Esophagus muscularis mucosa (tissue), 4 donors: ENCODE measurements at places on chromosomes 6 and 20. TPM values are rescaled to one million over a fixed set of nuclear protein-coding genes. Genes with fewer than 3 reads are reported as not detected.

GRCh38 chr6:16154904-16155303, 26.0 kb downstream of the MYLIP start:
- peaks cover 12% of the 10 kb centered on the region for H3K36me3 ChIP-seq
- H3K4me1 ChIP-seq: peaks cover 4% of the 10 kb centered on the region
- no peak overlapping the region for H3K4me3 ChIP-seq
- no peak overlapping the region for H3K27ac ChIP-seq
- no peak for DNase-seq

DNA sequence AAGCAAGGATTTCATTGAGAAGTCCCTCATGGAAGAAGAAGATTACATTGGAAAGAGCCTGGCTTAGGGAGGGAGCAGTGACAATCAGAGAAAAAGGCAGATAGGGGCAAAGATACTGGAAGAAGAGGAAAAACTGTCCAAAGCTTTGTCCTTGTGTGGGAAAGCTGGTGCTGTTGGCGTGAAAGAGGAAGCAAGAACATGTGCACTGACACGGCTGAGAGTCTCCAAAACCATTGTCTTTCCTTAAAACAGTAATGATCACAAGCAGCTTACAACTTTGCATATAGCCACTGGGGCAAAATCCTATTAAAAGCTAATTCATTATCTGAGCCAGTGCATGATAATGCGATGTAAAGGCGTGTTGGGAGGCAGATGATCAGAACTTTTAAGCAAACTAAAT, 85.1 kb upstream of the ESR1 start:
- H3K36me3 ChIP-seq: no peaks in the 10 kb centered on the region
- no peak for DNase-seq
- H3K4me1 ChIP-seq: no peaks in the 10 kb centered on the region
- H3K4me3 ChIP-seq: no peak overlapping the region
- no peak overlapping the region for H3K27ac ChIP-seq

Gene PAX1
- total RNA-seq: not detected

DNA sequence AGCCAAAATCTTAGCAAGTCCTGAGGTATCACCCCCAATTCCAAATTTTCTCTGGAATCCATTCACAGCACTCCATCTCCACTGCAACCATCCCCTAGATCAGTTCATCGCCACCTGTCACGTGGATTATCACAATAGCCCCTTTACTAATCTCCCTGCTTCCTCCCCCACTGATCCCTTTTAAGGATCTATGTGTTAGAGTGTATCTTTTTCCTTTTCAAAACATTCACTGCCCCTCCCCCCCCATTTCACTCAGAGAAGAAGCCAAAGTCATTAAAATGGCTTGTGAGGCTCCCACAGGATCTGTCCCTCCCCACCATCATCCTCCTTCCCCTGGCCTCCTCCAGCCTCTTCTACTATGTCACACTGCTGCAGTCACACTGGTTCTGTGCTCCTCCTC, 18.4 kb upstream of the SPAG4 start:
- no peaks in the 10 kb centered on the region for H3K27me3 ChIP-seq
- no peak for DNase-seq
- H3K36me3 ChIP-seq: no peaks in the 10 kb centered on the region
- no peak overlapping the region for H3K4me3 ChIP-seq
- H3K27ac ChIP-seq: no peak overlapping the region

Gene HLA-DPB1
- total RNA-seq: 71.3 TPM

DNA sequence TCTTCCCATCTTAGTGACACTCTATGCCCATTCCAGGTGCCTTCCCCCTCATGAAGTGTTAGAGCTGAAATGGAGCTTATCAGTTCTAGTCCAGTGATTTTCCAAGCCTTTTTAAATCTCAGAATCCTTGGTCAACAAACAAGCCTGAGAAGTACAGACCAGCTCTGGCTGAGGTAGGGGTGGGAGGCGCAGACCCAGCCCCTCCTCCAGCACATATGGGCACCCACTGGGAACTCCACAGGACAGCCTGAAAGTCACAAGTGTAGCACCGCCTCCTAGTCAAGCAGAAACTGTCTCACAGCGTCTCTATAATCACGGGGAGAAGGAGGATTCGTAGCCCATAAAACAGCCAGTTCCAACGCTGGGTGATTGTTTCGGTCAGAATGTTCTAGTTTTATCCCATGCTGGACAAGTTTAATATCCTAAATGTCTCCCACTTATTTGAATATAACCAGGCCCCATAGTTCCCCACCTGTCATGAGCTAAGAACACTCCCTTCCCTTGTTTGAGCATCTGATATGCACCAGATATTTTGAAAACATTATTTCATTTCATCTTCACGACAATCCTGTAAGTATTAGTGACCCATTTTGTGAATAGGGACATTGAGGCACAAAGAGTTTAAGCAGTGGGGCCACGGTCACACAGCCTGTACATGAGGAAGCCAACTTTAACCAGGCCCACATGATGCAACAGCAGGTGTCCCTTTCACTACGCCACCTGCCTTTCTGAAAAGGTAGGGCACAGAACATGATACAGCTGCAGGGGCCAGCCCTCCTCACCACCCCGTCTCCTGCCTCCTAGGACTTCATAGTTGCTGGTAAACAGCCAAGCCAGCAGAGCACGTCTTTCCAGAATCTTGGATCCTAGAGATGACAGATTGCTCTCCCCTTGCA, 40.1 kb downstream of the TRAF3IP2 start:
- no peaks in the 10 kb centered on the region for H3K27me3 ChIP-seq
- H3K36me3 ChIP-seq: peaks cover 32% of the 10 kb centered on the region
- H3K4me3 ChIP-seq: no peak overlapping the region
- peaks cover 57% of the 10 kb centered on the region for H3K4me1 ChIP-seq
- H3K27ac ChIP-seq: peak overlapping the region; percentile 65
- no peak for DNase-seq

- no peak overlapping the region for H3K4me3 ChIP-seq
- H3K36me3 ChIP-seq: no peaks in the 10 kb centered on the region
Observed at GRCh38 chr6:153538491-153538890, 407.4 kb upstream of the RGS17 start.

- no peak for DNase-seq
- H3K4me3 ChIP-seq: peak overlapping the region; percentile 97
- H3K4me1 ChIP-seq: peaks cover 30% of the 10 kb centered on the region
- no peak overlapping the region for H3K27ac ChIP-seq
Observed at GRCh38 chr20:3472105-3472504, 1.3 kb downstream of the ATRN start.

Gene LSM14B
- total RNA-seq: 38.8 TPM

DNA sequence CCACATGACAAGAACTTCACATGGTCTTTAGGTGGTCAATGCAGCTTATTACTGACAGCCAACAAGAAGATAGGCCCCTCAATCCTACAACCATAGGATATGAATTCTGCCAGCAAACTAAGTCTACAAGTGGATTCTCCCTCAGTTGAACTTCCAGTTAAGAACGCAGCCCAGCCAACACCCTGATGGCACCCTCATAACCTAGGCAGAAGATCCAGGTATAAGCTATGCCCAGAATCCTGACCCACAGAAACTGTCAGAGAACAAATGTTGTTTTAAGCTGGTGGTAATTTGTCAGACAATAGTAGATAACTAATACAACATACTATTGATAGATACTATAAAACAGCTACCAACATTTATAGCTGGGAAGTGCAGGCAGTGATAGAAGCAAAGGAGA, 38.8 kb downstream of the ATG5 start:
- no peak overlapping the region for H3K4me3 ChIP-seq
- H3K27ac ChIP-seq: no peak overlapping the region
- no peak for DNase-seq
- no peaks in the 10 kb centered on the region for H3K27me3 ChIP-seq
- H3K36me3 ChIP-seq: peaks cover 9% of the 10 kb centered on the region
- peaks cover 1% of the 10 kb centered on the region for H3K4me1 ChIP-seq

- no peaks in the 10 kb centered on the region for H3K4me1 ChIP-seq
Observed at GRCh38 chr6:121260651-121261102, 73.6 kb downstream of the TBC1D32 start.

- H3K36me3 ChIP-seq: no peaks in the 10 kb centered on the region
- H3K4me3 ChIP-seq: no peak overlapping the region
- peaks cover 23% of the 10 kb centered on the region for H3K4me1 ChIP-seq
- no peak for DNase-seq
- no peaks in the 10 kb centered on the region for H3K27me3 ChIP-seq
- H3K27ac ChIP-seq: no peak overlapping the region
Observed at GRCh38 chr6:3244003-3244831, 14.5 kb upstream of the PSMG4 start.

GRCh38 chr20:51481341-51481914, 61.1 kb downstream of the NFATC2 start:
- H3K27me3 ChIP-seq: no peaks in the 10 kb centered on the region
- no peak overlapping the region for H3K4me3 ChIP-seq
- no peaks in the 10 kb centered on the region for H3K36me3 ChIP-seq
- no peak for DNase-seq
